ENCODE measurements at places on chromosomes 6 and 20. TPM values are rescaled to one million over a fixed set of nuclear protein-coding genes. Genes with fewer than 3 reads are reported as not detected.

PTCHD4 gene
- polyA plus RNA-seq: 0.19 TPM

PAQR8 gene
- polyA plus RNA-seq: 3.7 TPM

PHF3 gene
- polyA plus RNA-seq: 28.6 TPM

OR2B6 gene
- not detected for polyA plus RNA-seq

PRL gene
- polyA plus RNA-seq: not detected

TSBP1 gene
- polyA plus RNA-seq: not detected

GPX5 gene
- 0.14 TPM for polyA plus RNA-seq

KIF13A gene
- 8.4 TPM for polyA plus RNA-seq

C6orf52 gene
- 3.8 TPM for polyA plus RNA-seq

SPATS1 gene
- not detected for polyA plus RNA-seq
